Mucosa of gallbladder (tissue), 1 donor: ENCODE measurements at places on chromosomes 7 and 10.

GRCh38 chr7:157150882-157151281 lies 12.2 kb downstream of the UBE3C start:
- no peak for DNase-seq

DNA sequence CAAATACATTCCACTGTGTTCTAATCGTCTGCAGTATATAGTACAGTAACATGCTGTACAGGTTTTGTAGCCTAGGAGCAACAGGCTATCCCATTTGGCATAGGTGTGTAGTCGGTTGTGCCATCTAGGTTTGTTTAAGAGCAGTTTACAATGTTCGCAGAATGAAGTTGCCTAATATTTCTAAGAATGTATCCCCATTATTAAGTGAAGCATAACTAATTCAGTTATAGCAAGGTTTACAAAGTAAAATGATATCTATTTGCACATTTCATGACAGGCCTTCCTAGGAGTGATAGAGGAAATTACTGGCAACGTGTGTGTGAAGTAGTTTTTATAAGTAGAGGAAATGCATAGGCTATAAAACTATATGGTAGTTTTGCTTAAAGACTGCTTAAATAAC lies 4.0 kb downstream of the CREM start:
- no peak for DNase-seq

DNA sequence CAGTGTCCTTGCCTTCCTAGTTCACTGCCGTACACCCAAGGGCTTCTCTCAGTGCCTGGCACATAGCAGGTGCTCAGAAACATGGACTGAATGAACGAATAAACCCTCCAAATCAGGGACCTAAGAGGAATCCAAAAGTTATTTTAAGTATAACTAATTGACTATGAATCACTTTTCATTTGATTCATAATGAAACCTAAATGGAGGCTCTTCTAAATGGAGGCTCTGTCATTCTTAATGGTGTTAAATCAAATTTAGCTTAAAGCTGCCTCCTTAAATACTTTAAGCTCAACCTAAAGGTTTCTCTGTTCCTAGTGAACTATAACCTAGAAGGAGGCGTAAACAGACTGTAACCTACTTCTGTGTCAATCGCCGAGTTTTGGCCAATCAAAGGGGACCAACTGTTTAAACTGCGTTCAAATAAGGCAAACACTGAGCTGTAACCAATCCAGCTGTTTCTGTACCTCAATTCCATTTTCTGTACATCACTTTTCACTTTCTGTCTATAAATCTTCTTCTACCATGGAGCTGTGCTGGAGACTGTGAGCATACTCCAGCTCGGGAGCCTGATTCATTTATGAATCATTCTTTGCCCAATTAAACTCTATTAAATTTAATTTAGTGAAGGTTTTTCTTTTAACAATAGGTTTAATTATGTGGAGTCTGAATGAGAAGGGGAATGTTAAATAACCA lies 11.0 kb downstream of the PYROXD2 start:
- DNase-seq: no peak

GRCh38 chr10:71562904-71563303 lies 156.7 kb downstream of the C10orf105 start:
- no peak for DNase-seq

GRCh38 chr10:105729428-105729827 lies 1088.3 kb downstream of the SORCS3 start:
- DNase-seq: no peak

GRCh38 chr7:47796347-47796746 lies 151.9 kb downstream of the PKD1L1 start:
- no peak for DNase-seq

DNA sequence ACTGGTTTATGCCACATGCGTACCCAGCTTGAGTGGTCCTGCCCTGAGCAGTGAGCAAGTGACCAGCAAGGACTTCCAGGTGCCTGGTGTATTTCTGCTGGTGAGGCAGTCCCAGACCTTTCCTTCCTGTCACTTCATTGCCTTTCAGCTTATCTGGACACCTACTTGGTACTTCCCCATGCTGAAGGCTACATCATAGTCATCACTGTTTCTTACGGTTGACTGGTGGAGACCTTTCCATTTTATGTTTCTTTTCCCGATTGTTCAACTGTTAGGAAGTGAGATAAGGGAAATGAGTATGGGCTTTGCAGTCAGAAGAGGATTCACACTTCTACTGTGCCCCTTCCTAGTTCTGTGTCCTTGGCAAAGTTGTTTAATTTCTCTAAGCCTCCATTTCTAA lies 358.5 kb downstream of the GFRA1 start:
- DNase-seq: no peak

GRCh38 chr7:85620936-85621685 lies 434.3 kb upstream of the SEMA3D start:
- no peak for DNase-seq

DNA sequence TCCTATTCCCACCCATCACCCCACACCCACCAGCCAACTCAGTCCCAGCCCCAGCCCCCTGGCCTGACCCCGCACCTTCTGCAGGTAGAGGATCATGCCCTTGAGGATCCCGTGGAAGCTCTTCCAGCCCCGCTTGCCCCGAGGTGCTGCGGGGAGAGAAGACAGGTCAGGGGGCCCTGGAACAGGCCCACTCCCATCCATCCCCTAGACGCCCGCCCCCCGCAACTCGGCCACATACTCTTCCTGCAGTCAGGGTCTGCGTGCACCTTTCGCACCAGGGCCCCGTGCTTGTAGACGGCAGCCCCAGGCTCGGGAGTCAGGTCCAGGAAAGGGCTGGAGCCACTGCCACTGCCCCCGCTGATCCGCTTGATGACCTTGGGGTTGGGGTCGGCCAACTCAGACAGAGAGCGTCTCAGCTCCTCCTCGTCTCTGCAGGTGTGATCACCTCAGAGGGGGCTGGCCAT lies 9.6 kb downstream of the NFKB2 start:
- no peak for DNase-seq

DNA sequence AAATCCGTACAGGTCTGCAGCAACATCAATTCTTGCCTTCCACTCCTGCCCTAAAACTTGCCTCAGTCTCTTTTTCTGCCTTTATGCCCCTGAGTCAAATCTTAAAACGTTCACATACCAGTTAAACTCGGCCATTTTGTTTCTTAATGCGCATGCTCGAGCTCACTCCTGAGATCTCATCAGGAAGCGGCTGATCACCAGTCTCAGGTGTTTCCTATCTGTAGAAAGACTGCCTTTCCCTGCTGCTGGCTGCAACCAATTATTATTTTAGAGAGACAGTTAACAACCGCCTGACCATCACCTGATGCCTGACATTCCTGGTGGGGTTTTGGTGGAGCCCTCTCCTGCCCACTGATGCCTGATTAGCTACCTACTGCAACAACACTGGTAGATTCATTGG lies 70.2 kb upstream of the TMEM140 start:
- DNase-seq: no peak

GRCh38 chr10:129500617-129501339 lies 33.7 kb downstream of the MGMT start:
- DNase-seq: no peak

- no peak for DNase-seq
Observed at GRCh38 chr10:100544950-100545349, 9.2 kb downstream of the HIF1AN start.

- DNase-seq: no peak
Observed at GRCh38 chr7:69811476-69812308, 213.4 kb downstream of the AUTS2 start.

GRCh38 chr10:98308669-98309365 lies 40.8 kb upstream of the LOXL4 start:
- no peak for DNase-seq

DNA sequence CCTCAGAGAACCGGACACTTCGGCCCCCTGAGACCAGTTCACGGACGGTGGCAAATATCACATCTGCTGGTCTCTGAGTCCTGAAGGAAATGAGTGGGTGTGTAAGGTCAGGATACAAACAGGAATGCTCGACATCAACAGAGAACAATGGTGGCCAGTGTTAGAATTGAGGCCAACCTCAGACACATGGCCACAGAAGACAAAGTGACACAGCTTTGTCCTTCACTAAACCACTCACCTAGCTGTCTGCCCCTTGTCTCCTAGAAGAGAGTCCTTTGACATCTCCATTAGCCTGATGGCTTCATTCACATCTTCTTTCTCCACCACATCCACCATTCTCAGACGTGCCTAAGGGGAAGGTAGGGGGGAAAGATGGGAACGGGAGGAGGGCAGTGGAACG lies 4.3 kb downstream of the COPS6 start:
- no peak for DNase-seq
